DMS 273 treated with DMSO at 0.1 percent for 48 hours (cell line): ENCODE measurements at places on chromosomes 7 and 10.

DNA sequence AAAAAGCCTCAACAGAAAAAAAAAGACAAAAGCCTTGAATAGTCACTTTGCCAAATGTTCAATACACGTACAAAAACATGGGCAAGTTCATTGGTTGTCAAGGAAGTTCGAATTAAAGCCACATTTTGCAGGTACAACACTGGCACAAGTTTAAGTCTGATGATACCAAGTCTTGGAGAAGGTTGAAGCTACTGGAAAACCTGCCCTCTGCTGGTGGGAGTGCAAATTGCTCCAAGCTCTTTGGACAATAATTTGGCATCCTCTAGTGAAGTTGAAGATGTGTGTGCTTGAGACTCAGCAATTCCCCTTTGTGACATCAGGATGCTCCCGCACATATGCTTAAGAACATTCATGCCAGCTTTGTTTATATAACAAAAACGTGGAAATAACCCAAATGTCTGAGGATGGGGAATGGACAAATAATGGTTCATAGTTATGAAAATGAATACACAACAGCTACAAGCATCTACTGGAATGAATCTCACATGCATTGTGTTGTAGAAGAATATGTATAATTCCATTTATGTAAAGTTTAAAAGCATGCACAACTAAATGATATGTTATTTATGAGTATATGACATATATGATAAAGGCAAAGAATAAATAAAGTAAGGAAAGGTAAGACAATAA lies 120.0 kb upstream of the PLPP4 start:
- DNase-seq = no peak

DNA sequence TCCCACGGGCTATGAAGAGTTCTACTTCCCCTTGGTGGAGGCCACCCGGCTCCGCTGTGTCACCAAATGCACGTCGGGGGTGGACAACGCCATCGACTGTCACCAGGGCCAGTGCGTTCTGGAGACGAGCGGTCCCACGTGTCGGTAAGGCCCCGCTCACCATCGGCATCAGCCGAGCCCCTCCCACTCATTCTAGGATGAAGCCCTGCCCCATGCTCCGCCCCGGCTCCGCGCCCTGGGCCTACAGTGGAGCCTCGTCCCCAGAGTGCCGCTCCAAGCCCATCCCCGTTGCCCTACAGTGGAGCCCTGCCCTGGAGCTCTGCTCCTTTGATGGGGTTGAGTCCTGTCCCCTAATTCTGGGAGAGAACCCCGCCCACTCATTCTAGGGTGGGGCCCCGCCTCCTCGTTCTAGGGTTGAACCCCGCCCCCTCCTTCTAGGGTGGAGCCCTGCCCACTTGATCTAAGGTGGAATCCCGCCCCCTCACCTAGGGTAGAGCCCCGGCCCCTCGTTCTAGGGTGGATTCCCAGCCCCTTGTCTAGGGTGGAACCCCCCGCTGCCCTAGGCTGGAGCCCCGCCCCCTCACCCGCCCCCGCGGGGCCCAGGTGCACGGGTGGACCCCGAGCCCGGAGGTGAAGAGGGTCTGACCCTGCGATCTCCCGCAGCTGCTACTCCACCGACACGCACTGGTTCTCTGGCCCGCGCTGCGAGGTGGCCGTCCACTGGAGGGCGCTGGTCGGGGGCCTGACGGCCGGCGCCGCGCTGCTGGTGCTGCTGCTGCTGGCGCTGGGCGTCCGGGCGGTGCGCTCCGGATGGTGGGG lies 3.4 kb upstream of the MUC12 start:
- no peak for DNase-seq

GRCh38 chr10:99396471-99396870 lies 34.0 kb downstream of the GOT1 start:
- no peak for DNase-seq

GRCh38 chr7:29596593-29597178 lies 33.1 kb downstream of the PRR15 start:
- no peak for DNase-seq

- no peak for DNase-seq
Measured at GRCh38 chr7:103772171-103772773, 217.2 kb downstream of the RELN start.

- no peak for DNase-seq
Measured at GRCh38 chr7:47757921-47758411, 176.1 kb upstream of the TNS3 start.

DNA sequence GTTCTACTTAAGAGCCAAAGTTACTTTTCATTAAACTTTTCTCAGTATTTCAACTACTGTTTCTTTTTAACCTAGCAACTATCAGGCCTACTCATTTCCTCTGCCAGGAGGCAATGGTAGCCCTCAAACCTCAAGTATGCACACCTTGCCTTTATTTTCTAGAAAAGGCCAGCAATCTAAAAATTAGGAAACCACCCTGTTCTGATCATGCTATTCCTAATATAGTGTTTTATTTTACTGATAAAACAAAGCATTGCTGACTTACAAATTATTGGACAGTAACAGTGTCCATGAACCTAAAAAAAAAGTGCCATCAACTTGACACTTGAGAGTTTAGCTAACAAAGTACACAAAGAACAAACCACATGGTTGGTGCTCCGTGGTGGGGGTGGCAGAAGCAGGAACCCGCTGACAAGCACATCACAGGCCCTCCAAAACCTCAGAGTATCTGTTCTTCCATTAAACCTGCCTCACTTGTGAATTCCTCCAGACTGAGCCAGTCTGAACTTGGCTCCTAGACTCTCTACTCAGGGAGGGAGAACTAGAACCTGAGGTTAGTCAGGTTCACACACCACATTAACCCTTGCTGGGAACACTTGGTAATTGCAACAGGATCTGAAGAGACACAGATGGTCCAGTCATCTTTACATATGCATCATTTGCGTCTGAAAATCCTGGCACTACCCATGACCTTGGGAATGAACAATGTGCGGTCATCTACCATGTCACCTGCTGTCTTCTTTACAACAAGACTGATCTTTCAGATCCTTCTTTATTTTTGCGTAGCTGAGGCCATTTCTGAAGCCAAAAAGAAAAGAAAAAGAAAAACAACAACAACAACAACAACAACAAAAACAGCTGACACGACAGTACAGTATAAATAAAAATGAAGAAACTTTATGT lies 31.9 kb downstream of the PIP4K2A start:
- DNase-seq = no peak

- no peak for DNase-seq
Measured at GRCh38 chr7:8613191-8613590, 179.8 kb downstream of the NXPH1 start.

- DNase-seq = no peak
Measured at GRCh38 chr10:133020193-133020817, 67.4 kb upstream of the ADGRA1 start.

DNA sequence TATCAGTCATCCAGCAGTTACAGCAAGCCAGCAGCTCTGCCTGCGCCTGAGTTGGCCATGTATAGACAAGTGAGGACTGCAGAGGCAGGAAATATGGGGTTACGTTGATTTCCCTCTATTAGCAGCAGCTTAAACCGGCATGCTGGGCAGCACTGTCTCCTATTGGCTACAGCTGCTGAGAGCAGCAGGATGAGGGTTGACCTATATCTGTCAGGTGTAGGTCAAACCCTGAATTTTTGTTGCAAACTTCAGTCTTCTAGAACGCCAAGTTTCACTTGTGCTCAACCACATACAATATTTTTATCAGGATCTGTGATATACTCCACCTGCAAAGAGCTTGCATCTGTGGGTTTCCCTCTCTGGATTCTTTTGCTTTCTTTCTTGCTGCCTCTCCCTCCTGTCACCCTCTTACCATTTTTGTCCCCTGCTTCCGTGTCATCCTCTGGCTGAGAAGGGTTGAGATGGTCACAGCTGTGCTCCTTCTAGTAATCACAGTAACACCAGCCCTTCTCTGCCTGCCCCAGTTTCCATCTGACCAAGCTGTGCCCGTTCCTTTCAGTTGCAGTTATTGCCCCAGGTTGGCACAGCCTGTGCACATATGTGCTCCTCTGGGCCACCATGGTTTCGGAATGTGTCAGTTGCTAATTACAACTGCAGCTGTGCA lies 23.8 kb upstream of the GLCCI1 start:
- no peak for DNase-seq

- peak; percentile 12 for DNase-seq
Measured at GRCh38 chr10:32005050-32005449, 51.2 kb downstream of the KIF5B start.

DNA sequence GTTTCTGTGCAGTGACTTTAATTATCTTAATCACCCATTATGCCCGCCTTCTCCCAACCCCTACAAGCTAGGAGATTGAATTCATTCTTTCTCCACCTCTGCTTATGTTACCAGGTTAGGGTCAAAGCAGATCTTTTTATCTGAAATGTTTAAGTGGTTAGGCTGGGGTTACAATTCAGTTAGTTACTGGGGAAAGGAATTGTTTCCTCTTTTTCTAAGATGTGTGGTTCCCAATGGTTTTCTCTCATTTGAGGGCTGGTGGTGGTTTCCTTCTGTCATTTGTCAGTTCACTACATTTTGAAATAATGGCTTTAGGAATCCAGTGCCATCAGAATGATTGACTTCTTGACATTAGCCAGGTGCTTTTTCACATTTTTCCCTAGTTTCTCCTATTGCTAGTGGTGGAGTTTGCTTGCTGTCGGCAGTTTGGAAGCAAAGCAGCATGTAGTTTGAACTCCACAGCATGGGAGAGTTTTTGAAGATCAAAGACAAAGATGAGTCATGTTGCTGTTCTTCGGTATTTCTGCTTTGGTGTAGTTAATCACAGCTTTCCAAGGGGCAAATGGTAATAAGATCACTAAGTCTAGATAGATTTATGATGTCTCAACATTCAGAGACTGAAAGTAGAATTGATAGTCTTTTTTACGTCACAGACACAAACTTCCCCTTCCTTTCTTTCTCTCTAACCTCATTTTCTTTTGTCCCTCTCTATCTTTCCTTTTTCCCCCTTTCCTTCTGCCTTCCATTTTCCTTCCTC lies 168.2 kb downstream of the SND1 start:
- no peak for DNase-seq

GRCh38 chr10:52187521-52188258 lies 126.4 kb upstream of the DKK1 start:
- DNase-seq = no peak

GRCh38 chr10:75426880-75427279 lies 4.5 kb upstream of the LRMDA start:
- no peak for DNase-seq

- DNase-seq = no peak
Measured at GRCh38 chr10:87751274-87751673, 66.8 kb downstream of the ATAD1 start.

DNA sequence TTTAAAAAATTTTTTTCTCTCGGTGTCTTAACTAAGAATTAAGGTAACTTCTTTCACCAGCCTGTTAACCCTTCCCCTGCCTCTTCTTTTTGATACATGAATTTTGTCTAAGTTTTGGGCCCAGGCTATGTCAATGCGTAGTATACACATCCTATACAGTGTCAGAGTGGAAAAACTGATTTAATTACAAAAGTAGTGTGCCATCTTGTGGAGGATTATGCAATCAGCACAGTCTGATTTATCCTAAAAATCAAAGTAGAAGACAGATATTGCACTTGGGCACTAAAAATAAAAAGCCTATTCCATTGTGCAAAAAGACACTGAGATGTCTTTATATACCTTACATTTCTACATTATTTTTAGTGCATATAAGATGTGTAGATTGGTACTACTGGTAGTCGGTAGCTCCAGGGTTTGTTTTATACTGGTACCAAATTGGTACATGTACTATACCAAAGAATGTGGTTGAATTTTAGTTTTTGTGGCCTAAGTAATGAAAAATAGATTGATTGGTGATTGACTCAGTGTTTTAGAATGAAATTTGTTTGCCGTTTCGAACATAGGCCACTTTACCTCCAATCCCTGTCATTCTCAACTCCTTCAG lies 96.6 kb downstream of the MKLN1 start:
- DNase-seq = peak; percentile 27

DNA sequence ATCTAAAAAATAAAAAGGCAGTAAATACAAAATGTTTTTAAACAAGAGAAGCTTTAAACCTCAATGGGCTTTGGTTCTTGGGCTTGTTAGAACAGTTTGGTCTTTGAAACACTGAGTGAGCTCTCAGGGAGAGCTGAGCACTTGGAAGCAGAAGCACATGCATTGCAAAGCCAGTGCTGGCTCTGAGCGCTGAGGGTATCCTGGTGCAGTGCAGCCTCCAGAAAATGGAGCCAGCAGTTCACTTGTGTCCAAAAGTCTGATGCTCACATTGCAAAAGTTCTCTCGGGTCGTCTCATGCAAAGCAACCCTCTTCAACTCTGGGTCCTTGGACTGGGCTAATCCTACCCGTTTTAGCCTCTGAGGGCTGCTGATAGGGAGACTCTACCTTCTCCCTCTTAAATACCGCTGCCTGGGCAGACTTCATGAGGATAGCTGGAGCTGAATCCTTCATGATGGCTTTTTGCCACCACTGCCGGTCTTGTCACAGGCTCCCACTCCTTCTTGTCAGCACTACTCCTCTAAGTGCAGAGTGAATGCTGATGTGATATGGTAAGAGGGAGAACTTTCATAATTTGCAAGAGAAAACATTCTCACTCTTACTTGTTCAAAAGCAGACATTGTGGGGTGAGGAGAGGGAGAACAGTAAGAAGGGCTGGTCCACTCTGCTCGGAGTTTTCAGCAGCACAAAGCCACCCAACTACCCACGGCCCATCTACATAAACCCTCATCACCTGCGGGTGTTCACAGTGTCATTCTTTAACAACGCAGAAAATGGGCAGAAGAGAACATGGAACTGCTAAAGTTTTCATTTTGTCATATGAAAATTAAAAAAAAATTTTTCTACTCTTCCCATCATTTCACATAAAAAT lies 42.2 kb upstream of the BMPER start:
- DNase-seq = no peak

GRCh38 chr7:128103498-128104107 lies 72.4 kb upstream of the LRRC4 start:
- no peak for DNase-seq

DNA sequence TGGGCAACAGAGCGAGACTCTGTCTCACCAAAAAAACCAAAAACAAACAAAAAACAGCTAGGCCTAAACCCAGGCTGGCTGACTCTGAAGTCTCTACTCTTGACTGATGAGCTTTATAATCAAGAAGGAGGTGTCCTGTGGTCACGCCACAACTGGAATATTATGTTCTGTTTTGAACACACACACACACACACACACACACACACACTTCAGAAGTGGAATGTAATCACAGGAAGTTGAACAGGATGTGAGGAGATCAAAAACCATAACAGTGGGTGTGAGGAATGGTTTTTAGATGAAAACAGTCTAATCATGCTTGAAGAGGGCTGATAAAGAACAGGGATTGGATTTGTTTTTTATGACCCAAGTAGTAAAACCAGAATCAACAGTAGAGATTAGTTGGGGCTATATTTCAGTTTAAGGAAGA lies 51.1 kb upstream of the IL6 start:
- DNase-seq = no peak

DNA sequence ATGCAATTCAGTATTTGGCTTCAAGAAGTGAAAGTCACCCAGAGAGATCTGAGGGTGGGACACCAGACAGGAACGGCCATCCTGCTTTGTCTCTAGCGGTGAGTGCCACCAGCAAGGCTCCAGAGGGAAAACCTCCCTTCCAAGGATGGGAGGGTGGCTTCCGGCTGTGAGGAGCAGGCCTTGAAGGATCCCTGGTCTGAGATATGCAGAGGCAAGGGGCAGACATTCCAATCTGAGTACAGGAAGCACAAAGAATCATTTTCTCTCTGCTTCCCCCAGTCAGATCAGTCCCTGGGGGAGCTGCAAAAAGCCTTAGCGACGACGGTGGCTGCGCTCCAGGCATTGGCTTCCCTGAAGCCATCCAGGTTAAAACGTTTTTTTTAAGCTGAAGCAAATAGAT lies 167.4 kb downstream of the TEX36 start:
- DNase-seq = no peak

- DNase-seq = no peak
Measured at GRCh38 chr7:146875237-146875785, 758.7 kb downstream of the CNTNAP2 start.
